Urinary bladder (tissue), 4 donors: ENCODE measurements at places on chromosomes 16 and 17.

GRCh38 chr17:72987166-72987565 is 105.3 kb downstream of the SLC39A11 start:
- no peak for DNase-seq

DNA sequence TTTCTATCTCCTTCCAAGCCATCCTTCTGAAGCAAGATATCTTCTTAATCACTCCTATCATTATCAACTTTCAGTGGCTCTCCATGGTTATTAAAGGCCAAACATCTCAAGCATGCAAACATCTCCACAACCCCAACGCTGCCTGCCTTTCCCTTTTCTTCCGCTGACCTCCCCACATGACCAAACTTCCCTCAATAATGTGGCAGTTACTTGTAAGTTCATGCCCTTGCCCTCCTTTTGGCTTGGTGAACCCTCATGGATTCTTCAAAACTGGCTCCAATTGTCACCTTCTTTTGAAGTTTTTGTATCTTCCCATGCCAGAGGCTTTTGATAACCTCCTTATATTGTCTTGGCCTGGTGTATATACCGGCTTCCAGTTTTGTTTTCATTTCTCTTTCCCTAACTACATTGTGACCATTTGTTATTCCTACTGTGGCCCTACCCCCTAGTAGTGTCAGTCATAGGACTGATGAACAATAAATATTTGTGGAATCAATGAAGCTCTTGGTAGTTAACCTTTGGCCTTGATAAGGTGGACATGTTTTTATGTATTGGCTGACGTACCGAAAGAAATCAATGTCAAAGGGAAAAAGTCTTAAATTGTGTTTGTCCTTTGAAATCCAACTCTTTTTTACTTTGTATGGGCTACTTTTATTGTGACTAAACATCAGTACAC is 19.9 kb upstream of the SMIM36 start:
- DNase-seq: no peak

- no peak for DNase-seq
These were observed 75.5 kb upstream of the MED9 start for GRCh38 chr17:17401271-17401781.

GRCh38 chr17:60451965-60452364 is 29.7 kb downstream of the CHCT1 start:
- no peak for DNase-seq

DNA sequence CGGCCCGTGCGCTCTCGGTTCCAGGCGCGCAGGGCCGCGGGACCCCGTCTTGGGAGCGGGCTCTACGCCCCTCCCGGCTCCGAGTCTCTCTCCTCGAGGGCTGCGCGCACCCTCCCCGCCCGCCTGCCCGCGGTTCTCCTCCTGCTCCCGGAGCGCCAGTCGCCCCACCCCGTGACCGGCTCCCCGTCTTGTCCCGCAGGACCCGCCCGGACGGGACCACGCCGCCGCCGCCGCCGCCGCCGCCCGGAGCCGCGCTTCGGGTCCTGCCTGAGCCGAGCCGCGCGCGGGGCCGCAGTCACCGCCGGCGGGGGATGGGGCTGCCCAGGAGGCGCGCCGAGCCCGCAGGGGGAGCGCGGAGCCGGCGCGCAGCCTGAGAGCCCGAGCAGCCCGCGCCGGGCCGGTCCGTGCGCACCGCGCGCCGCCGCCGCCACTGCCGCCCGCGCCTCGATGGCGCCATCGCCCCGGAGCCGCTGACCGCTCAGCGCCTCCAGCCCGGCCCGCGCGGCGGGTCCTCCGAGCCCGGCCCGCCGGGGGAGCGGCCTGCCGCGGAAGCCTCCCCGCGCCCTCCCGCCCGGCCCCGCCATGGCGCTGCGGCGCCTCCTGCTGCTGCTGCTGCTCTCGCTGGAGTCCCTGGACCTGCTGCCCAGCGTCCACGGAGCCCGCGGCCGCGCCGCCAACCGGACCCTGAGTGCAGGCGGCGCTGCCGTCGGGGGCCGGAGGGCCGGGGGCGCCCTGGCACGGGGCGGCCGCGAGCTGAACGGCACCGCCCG is at the start of gene SHISA6:
Gene SHISA6, plus strand, starts transcription at position 373 of the 770 bp plus-strand sequence.
- DNase-seq: no peak

DNA sequence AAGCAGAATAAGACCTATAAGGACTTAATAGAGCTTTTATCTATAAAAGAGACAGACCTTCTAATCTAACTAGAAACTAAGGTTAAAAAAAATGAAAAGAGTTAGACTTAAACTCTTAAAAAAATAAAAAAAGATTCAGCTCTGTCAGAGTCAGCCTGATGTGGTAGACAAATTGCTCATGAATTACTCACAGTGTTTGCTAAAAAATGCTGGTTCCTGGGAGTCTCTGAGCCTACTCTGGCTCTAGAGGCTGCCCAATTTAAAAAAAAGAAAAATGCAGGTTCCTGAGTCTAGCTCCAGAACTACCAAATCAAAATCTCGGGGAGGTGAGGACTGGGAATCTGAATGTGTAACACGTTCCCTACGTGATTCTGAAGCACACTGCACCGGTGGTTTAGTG is 18.1 kb downstream of the SOST start:
- DNase-seq: no peak

GRCh38 chr16:46586011-46586577 is 35.1 kb downstream of the SHCBP1 start:
- DNase-seq: no peak

- no peak for DNase-seq
These were observed 4.0 kb upstream of the SMTNL2 start for GRCh38 chr17:4580291-4580690.

DNA sequence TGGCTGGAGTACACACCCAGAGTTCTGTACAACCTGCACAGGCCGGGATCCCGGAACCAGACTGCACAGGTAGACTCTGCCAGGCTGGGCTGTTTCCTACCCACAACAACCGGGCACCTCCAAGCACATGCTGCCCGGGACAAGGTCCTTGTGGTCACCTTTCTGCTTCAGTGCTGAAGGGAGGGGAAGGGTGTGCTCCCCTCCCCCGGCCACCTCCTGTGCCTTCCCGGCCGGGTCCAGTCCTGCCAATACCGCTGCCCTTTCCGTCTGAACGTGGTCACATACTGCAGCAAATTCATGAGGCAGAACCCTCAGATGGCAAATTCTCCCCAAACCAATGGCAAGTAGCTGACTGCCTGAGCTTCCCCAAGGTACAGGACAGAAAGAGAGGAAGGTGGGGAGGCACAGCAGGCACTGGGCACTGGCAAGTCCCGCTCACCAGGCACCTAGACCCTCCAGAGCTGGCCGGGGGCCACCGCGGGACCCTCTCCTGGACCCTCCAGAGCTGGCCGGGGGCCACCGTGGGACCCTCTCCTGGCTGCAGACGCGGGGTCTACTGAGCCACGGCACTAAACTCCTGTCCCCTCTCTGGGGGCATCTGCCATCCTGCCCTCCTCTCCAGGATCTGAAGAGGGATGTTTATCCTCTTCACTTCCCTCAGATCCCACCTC is 22.8 kb downstream of the SLC43A2 start:
- DNase-seq: no peak

DNA sequence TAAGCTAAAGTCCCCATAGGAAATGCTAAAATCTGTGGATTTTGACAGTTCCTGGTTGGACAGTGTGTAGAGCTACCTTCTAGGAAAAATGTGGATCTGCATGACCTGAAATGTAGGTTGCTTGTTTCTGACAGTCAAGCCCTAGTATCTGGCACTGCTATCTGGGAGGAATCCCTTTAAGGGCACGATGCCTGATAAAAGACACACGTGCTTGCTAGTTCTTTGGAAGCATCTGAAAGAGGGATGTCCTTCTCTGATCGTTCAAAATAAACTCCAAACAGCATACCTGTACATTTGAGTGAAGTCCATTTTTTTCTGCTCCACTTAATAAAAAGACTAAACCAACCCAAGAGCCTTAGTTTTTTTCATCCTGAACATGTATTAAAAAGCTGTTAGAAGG is 101.3 kb downstream of the CDK5R1 start:
- no peak for DNase-seq

DNA sequence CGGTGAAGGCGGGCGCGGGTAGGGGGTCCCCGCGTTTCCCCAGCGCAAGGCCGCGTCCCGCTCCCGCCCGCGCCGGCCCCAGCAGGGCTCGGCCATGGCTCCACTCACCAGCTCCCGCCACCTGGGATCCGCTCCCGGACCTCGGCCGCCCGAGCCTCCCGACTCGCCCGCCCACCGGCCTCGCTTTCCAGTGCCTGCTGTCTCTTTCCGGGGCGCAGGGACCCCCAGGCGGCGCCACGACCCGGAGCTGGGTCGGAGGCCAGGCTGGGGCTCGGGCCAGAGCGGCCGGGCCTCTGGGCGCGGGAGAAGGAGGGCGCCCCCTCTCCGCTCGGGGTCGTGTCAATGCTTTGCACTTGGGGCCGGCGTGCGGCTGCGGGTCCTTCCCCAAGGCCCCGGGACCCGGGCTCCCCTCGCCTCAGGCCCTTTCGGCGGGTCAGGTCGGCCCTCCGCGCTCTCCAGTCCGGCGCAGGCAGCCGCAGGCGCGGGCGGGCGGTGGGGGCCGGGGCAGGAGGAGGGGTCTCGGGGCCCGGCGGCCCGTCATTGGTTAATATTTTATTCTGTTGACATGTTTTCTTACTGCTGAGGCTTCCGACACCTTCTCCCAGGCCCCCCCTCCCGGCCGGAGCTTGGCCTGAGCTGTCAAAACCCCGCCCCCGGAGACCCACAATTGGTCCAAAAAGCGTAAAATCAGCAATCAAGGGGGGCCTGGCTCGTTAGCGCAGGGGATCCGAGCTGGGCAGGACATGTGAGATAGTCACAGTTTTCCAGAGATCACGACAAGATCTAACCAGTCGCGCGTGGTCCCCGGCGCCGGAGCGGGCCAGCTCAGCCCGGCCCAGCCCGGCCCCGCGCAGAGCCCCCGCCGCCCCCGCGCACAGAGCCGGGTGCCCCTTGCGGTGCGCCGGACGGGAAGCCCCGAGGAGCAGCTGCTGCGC is at the start of gene TBX2:
Gene TBX2, plus strand, starts transcription at position 713 of the 935 bp plus-strand sequence. CDS start 334 bp downstream, outside the sequence.
- peak; percentile 88 for DNase-seq

DNA sequence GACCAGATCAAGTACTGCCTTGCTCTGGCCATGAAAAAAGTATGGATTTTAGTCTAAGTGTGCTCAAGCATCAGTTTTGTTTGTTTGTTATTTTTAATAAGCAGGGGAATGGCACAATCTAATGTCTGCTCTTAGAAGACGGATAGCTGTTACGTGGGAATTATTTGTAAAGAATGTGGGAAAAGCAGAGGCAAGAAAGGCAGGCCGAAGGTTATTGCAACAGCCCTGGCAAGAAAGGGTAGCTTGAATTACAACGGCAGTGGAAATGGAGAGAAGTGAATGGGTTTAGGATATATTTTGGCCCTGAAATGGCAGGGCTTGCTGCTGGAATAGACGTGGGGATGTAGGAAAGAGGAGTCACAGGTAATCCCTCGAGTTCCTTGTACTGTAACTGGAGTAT is 987 bp upstream of the HASPIN start:
- no peak for DNase-seq

- DNase-seq: no peak
These were observed 61.3 kb downstream of the LMF1 start for GRCh38 chr16:909281-910000.

DNA sequence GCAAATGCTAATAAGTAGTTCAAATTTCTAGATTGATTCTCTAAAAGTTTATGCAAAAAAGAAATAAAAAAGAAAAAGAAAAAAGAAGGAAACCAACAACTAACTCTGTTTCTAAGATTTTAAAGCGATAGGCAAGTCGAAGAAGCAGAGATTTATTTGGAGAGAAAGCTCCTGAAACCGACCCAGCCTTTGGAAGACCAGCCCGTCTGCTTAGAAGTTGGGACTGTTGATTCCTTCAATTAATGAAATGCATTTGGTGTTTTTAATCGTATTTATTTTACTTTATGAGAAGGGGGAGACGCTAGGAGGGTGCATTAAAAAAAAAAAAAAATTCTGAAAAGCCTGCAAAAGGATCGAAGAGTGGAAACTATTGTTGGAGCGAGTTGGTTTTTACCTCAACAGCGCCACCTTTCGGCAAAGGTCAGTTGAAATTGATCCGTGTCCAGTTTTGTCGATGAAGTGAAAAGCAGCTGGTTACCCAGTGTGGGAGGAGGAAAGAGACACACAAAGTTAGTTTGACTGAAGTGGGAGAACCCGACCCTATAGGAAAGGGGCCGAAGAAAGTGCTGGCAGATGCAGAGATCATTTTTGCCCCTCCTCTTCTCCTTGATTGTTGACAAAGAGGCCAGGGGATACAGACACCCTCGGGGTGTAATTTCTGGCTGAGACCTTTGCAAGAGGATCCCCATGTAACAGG is 1.5 kb upstream of the MAF start:
- DNase-seq: peak; percentile 89

DNA sequence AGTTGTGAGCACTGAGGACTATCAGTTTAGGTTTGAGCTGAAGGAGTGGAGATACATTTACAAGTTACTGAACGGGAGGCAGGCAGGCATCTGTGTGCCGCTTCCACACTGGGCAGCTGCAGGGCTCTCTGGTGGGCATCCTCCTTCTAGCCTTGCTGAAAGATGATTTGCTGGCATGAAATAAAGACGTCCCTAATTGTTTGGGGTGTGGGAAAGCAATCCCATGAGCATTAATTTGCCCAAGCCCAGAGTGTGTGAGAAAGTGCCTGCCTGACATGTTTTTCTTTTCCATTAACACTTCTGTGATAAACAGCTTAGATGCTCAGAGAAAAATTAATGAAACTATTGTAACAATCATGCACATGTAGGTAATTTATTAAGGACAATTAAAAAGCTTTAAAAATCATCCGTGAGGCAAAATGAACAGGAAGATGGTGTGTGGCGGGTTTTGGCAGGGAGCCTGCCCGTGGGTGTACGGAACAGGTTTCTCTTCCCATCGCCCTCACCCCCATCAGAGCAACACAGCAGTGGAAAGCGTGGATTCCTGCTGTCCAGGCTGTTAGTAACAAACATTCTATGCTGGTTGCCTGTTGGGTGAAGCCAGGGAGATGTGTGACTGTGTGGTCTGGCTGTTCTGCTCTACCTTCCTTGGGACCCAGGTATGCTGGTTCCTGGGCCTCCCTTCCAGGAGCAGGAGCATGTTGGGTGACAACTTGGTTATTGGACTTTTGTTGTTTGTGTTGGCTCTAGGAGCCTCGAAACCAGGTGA is 191.9 kb downstream of the MSI2 start:
- no peak for DNase-seq

DNA sequence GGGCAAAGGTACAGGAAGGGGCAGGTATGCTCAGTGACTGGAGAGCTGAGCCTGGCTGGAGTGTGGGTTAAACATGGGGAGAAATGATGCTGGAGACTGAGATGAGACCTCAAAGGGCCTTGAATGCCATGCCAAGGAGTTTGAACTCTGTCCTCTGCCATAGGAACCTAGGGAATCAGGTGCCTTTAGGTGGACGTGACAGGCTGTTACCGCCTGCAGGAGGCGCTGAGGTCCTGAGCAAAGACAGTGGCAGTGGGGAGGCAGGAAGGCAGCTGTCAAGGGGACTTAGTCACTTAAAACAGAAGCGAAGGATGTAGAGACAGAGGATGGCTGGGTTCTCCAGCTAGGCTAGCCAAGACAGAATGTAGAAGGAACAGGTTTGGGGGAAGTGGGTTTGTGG is 9.1 kb downstream of the PSMB3 start:
- no peak for DNase-seq

GRCh38 chr16:85283305-85284050 is 171.2 kb upstream of the CIBAR2 start:
- no peak for DNase-seq

- DNase-seq: no peak
These were observed 269.6 kb upstream of the RPL38 start for GRCh38 chr17:73933871-73934270.

- no peak for DNase-seq
These were observed 273.2 kb downstream of the RBFOX1 start for GRCh38 chr16:7605812-7606211.
